Stimulated activated CD4-positive, alpha-beta T cell treated with anti-CD3 and anti-CD28 coated beads, Interleukin-1b, Interleukin-23, amount 100 ng/mL, for 48 hours (primary cell): ENCODE measurements at places on chromosomes 5 and 9.
A peak's percentile ranks its signal among the peaks of the same experiment; 100 is the strongest.

DNA sequence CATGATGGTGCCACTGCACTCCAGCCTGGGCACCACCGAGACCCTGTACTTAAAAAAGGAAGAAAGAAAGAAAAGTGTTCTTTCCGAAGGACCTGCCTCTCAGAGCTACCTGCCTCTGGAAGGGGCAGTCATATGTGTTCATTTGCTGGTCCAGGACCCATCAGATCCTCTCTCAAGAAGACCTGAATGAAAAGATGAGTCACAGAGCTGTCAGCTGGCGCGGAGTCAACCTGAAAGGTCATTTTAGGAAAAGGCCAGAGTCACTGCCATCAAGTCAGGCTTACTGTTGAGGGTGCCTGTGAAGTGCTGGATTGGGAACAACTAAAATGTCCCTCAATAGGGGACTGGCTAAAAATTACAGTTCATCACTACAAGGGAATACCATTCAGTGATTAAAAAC lies 14.9 kb upstream of the HRH2 start:
- no peak for DNase-seq

GRCh38 chr5:95697781-95698681 lies 15.2 kb upstream of the SPATA9 start:
- DNase-seq, result no peak

DNA sequence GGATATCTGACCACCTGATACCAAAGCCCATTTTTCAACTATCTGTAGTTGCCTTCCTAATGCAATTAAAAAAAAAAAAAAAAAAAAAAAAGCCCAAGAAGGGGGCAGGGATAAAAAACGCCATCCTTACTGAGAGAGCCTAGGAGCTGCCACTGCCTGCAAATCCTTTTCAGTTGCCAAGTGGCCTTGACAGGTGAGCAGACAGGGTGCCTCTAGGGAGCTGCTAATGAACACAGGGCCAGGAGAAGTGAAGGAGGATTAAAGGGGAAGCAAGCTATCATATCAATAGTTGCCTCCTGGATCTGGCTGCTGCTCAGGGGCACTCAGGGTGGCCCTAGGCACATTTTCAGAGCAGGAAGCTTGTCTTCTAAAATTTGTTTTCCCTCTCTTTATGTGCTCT lies 547.4 kb downstream of the TLE1 start:
- DNase-seq, result no peak

GRCh38 chr5:153985498-153985897 lies 53.2 kb downstream of the FAM114A2 start:
- DNase-seq, result no peak

GRCh38 chr5:99808657-99809230 lies 726.4 kb upstream of the FAM174A start:
- DNase-seq, result no peak

- no peak for DNase-seq
Observed at GRCh38 chr9:100595391-100596199, 17.7 kb downstream of the CAVIN4 start.

DNA sequence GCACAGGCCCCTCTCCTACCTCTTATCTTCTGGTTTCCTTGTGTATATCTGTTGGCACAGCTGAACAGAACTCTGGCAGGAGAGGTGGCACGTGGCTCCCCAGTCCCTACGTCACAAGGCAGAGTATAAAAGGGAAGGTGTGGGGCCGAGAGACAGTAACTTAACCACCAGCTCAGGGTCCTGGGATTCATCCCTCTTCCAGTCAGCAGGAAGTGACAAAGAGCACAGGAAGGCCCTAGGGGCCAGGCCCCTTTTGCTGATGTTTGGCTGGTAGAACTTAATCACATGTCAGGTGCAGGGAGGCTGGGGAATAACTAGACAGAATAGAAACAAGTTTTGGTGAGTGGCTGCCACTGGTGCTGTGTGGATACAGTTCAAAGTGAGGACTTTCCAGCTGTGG lies 4.5 kb upstream of the ICE1 start:
- no peak for DNase-seq

DNA sequence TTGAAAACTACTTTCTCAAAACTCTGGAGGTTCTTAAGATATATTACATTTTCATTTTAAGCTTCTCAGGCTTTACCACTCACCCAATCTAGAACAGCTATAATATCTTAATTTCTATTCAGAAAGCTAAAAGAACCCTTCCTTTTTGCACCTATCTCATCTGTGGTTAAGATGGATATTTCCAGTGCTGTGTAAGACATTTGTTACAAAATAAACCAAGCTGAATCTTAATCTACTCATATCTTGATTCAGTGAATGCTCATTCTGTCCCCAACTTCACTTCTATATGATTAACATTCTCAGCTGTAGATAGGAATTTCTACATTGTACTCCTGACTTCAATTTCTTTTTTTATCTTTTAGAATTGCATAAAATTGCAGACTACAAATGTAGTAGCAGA lies 15.0 kb downstream of the ABHD17B start:
- no peak for DNase-seq

GRCh38 chr9:15271403-15271802 lies 35.6 kb downstream of the TTC39B start:
- no peak for DNase-seq

- no peak for DNase-seq
Observed at GRCh38 chr9:36187414-36187813, 3.3 kb upstream of the CLTA start.

- no peak for DNase-seq
Observed at GRCh38 chr9:96484521-96484931, 34.6 kb downstream of the HABP4 start.

DNA sequence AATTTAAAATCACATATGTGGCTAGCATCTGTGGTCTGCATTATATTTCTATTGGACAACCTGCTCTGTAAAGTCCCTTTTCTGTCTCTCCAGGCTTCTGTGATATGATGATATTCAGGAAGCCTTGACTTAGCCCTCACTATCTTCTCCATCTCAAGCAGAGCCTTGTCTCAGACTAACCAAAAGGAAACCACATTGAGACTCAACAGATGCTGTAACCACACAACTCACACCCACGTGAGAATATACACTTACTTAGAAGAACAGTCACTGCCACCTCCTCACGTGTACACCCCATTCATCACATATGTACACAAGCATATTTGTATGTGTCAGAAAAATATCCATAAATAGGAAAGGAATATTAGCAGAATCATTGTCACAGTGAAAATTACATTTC lies 33.6 kb downstream of the HTR4 start:
- DNase-seq, result peak; percentile 19

DNA sequence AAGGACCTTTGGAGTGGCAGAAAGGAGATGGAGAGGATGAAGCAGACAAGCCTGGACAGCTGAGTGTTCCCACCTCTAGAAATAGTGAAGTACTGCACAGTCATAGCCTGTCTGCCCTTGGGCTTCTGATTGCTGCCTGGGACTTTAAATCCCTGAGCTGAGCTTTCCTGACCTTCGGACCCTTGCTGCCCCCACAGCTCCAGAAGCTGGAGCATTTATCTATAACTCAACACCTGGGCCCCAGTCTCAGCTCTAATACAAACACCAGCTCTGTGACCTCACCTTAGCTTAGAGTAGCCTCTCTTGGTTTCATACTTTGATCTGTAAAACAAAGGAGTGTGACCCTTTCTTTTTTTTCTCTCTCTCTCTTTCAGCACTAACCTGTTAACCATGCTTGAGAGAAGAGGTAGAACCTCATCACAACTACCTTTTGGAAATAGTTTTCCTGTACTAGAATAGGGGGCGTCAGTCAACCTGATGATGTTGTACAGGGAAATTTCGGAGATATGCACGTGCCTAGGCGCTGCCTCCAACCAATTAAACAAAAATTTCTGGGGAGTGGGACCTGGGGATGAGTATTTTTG lies 25.4 kb upstream of the ELL2 start:
- no peak for DNase-seq

DNA sequence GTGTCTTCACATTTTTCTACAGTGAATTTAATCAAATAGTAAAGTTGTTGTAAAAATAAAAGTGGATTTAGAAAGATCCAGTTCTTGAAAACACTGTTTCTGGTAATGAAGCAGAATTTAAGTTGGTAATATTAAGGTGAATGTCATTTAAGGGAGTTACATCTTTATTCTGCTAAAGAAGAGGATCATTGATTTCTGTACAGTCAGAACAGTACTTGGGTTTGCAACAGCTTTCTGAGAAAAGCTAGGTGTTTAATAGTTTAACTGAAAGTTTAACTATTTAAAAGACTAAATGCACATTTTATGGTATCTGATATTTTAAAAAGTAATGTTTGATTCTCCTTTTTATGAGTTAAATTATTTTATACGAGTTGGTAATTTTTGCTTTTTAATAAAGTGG lies 60.4 kb downstream of the MTAP start:
- DNase-seq, result no peak

DNA sequence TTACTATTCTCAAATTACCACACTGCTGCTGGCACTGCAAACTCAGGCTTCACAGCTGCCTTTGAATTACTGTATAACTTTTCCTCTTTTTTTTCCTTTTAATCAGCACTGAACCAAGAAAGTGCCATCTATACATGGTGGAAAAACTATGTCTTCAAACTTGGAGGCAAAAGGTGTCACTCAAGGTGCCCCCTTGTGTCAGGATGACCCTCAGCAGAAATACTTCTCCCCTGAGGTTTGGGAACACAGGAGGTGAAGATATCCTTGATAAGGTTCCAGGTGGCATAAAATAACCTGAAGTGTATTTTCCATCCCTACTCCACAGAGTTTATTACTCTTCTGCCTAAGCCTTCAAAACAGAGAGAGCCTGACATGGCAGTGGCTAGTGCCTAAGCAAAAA lies 14.5 kb downstream of the FRMD3 start:
- no peak for DNase-seq

GRCh38 chr5:125049721-125050702 lies 303.6 kb upstream of the ZNF608 start:
- DNase-seq, result no peak

- no peak for DNase-seq
Observed at GRCh38 chr5:134043793-134044792, 39.3 kb upstream of the VDAC1 start.

- DNase-seq, result no peak
Observed at GRCh38 chr9:126546036-126546435, 67.7 kb upstream of the LMX1B start.

DNA sequence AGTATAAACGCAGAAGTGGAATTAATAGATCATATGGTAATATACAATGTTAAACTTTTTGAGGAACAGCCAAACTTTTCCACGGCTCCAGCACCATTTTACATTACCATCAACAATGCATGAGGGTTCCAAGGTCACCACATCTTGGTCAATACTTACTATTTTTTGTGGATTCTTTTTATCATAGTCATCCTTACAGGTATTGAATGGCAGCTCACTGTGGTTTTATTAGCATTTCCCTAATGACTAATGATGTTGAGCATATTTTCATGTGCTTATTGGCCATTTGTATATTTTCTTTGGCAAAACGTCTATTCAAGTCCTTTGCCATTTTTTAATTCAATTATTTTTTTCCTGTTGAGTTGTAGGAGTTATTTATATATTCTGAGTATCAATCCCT lies 14.1 kb upstream of the RAPGEF6 start:
- DNase-seq, result no peak

- no peak for DNase-seq
Observed at GRCh38 chr9:137738703-137739102, 119.9 kb downstream of the EHMT1 start.

DNA sequence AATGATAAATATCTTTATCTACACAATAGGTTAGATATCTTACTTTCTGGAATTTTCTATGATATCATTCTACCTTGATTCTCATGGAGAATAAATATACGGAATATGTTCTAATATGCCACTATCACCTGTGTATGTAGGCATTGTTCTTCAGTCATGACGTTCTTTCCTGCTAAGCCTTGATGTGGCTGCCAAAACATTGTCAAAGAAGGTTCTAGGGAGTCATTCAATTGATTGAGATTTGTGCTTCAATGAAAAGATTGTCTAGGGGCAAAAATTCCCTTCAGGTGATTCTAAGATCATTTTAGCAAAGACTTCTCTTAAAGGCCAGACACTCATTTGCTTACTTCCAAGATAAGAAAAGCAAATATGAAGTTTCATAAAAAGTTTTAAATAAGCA lies 118.1 kb downstream of the MAT2B start:
- DNase-seq, result no peak

- no peak for DNase-seq
Observed at GRCh38 chr5:158644301-158644700, 455.4 kb downstream of the EBF1 start.

- DNase-seq, result peak; percentile 72
Observed at GRCh38 chr5:181217111-181217802, 5.8 kb upstream of the TRIM41 start.

DNA sequence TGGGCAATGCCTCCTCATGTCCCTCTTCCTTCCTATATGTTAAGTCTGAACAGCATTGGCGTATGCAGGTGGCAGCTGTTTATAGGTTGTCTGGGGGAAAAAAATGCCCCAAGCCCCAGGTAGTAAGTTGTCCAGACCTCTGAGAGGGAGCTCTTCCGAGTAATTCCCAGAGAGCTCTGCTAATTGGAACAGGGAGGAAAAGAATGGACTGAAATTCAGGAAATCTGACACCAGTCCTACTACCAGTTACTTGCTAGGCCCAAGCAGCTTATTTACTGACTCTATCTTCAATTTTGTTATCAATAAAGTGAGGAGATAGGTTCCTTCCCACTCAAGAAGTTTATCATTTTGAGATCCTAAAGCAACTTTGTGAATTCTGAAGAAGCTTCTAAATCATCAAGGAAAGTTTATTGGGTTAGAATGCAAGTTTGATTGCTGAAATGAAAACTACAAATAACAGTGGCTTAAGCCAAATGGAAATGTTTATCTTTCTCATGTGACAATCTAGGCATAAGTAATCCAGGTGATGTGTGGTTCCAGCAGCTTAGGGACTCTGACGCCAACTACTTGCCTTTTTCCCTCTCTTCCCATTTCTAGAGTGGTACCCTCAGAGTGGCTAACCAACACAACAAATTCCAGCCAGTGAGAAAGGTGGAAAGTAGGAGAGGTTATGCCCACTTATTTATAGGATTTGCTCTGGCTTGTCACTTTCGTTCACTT lies 5.6 kb downstream of the STK32A start:
- DNase-seq, result no peak

GRCh38 chr9:90559075-90560073 lies 83.2 kb downstream of the DIRAS2 start:
- no peak for DNase-seq

- DNase-seq, result no peak
Observed at GRCh38 chr5:3430691-3431090, 164.9 kb upstream of the IRX1 start.

GRCh38 chr5:57302164-57302563 lies 128.3 kb downstream of the GPBP1 start:
- DNase-seq, result peak; percentile 74

DNA sequence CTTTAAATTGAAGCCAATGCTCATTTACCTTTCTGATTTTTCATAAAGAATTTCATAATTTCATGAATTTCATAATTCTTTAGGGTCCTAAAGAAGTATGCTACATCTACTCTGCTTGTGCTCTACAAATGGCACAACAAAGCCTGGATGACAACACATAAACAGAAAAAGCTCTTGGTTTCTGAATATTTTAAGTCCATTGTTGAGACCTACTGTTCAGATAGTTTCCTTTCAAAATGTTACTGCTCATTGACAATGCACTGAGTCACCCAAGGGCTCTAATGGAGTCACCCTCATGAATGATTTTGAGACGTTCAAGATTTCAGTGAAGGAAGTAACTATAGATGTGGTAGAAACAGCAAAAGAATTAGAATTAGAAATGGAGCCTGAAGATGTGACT lies 74.1 kb downstream of the SLCO4C1 start:
- DNase-seq, result no peak
